ENCODE measurements at places on chromosomes 5 and 9.

DNA sequence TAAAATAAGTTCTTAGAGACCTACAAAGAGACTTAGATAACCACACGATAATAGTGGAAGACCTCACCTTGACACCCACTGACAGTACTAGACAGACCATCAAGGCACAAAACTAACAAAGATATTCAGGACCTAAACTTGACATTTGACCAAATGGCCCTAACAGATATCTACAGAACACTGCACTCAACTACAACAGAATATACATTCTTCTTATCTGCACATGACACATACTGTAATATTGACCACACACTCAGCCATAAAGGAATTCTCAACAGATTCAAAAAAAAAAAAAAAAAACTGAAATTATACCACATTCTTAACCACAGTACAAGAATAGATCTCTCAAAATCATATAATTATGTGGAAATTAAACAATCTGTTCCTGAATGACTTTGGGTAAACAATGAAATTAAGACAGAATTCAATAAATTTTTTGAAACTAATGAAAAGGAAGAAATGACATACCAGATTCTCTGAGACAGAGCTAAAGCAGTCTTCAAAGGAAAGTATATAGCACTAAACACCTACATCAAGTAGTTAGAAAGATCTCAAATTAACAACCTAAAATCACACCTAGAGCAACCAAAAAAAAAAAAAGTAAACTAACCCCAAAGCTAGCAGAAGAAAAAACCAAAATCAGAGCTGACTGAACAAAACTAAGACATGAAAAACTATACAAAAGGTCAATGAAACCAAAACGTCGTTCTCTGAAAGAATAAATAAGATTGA is 362.3 kb upstream of the POU5F2 start:
- no peak for DNase-seq

DNA sequence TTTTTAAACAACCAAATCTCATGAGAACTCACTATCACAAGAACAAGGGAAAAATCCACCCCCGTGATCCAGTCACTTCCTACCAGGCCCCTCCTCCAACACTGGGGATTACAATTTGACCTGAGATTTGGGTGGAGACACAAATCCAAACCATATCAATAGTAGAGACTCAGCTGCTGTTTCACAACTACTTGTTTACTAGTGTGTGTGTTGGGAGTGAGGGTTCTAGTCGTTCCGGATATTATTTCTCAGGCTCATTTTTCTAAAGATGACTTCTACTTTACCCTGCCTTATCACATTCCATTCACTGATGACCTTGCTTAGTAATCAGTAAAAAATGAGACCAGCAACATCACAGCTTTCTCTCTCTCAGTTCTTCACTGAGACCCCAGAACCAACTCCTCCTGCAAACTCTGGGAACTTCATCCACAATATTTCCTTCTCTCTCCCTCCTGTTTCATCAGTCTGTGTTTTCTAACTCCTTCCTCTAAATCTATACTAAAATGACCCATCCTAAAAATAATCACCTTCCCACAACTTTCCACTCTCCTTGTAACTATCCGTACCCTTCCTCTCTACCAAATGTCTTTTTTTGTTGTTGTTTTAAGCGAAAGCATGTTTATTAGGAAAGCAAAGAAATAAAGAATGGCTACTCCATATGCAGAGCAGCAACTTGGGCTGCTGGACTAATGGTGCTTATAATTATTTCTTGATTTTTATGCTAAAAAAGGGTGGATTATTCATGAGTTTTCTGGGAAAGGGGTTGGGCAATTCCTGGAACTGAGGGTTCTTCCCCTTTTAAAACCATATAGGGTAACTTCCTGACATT is 121.5 kb upstream of the SPRY4 start:
- DNase-seq, result no peak

DNA sequence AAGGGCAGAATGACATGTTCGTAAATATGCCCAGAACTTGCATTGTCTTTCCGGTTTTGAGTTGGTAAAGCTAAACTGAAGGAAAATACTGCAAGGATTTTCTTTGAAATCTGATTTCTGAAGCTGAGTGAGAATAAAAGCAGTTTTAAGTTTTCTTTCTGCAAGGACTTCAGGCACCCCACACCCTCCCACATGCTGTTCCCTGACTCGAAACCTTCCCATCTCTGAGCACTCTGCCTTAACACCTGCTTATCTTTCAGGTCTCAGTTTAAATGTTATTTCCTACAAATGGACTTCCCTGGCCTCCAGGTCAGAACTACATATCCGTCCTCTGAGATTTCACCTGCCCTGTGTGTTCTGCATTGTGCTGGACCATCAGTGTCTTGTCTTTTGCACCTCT is 93.8 kb downstream of the KLHL3 start:
- no peak for DNase-seq

- DNase-seq, result no peak
Observed at GRCh38 chr5:78626009-78626571, 22.5 kb downstream of the LHFPL2 start.

GRCh38 chr9:98712987-98713386 is 4.3 kb upstream of the GABBR2 start:
- no peak for DNase-seq

DNA sequence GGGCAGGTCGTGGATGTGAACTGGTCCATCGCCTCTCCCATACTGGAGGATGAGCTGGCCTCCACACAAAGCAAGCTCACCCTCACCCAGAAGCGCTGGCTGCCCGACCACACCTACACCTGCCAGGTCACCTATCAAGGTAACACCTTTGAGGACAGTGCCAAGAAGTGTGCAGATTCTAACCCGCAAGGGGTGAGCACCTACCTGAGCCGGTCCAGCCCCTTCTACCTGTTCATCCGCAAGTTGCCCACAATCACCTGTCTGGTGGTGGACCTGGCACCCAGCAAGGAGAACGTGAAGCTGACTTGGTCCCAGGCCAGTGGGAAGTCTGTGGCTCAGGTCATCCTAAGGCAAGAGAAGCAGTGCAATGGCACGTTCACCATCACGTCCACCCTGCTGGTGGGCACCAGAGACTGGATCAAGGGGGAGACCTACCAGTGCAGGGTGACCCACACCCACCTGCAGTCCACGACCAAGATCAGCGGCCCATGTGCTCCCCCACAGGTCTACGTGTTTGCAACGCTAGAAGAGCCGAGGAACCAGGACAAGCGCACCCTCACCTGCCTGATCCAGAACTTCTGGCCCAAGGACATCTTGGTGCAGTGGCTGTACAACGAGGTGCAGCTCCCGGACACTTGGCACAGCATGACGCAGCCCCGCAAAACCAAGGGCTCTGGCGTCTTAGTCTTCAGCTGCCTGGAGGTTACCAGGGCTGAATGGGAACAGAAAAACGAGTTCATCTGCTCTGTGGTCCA is 71.3 kb downstream of the INSL6 start:
- no peak for DNase-seq
